ENCODE measurements at places on chromosomes 3 and 15. TPM values are rescaled to one million over a fixed set of nuclear protein-coding genes. Genes with fewer than 3 reads are reported as not detected.

TNIK gene
- total RNA-seq: 1.7 TPM

PRR20G gene
- total RNA-seq: 1.1 TPM

SYNPR gene
- not detected for total RNA-seq

SKOR1 gene
- total RNA-seq: 0.05 TPM

FSTL1 gene
- total RNA-seq: 42.8 TPM

FRMD5 gene
- total RNA-seq: 2.5 TPM

SLC6A1 gene
- total RNA-seq: not detected

COL8A1 gene
- total RNA-seq: not detected

AP2M1 gene
- total RNA-seq: 298 TPM

ASB14 gene
- not detected for total RNA-seq

C3orf20 gene
- 0.08 TPM for total RNA-seq

ACP3 gene
- 0.10 TPM for total RNA-seq

All from A549 treated with Hydrocortisone at 1 μM for 4 hours (cell line).